ENCODE measurements at places on chromosomes 7 and 10.

GRCh38 chr10:44948642-44949041, 11.0 kb upstream of the RASSF4 start:
- no peak for DNase-seq

DNA sequence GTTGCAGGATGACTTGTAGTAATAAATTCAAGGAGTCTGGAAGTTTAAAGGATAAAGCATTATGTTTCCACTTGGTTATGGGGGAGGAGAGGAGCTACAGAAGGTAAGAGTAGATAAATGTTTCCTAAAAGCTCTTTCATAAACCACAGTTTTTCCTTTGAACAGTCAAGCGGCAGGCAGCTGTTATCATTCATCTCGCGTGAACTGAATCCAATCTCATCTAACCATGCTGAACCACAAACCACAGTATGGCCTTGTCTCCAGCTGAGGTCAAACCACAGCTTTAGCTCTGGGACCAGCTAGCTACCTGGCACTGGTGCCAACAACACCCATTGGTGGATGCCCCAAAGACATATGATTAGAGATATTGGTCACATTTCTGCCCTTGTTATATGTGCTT, 63.3 kb downstream of the NOC3L start:
- peak; percentile 92 for DNase-seq

DNA sequence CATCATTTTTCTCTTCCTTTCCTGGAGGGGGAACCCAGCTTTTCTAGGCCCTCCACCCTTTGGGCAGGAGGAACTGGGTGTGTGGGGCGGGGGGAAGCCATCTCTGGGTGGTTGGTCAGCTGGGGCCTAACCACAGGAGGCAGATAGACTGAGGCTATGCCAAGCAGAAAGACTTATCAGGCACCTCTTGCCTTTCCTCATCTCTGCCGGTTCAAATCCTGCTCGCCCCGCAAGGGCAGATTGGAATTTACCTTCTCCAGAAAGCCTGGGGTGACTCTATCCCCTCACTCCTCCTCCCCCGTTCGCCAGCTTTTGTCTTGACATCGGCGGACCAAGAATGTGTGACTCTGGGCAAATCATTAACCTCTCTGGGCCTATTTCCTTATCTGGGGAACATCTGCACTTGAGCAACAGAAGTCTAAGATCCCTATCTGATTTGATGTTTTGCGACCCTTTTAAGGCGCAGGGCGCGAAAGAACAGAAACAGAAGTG, 584 bp upstream of the GARS1 start:
- DNase-seq, result no peak

- peak; percentile 47 for DNase-seq
Measured at GRCh38 chr10:48981310-48981907, 41.8 kb upstream of the LRRC18 start.

- DNase-seq, result no peak
Measured at GRCh38 chr10:102628451-102628911, 15.8 kb upstream of the TRIM8 start.

DNA sequence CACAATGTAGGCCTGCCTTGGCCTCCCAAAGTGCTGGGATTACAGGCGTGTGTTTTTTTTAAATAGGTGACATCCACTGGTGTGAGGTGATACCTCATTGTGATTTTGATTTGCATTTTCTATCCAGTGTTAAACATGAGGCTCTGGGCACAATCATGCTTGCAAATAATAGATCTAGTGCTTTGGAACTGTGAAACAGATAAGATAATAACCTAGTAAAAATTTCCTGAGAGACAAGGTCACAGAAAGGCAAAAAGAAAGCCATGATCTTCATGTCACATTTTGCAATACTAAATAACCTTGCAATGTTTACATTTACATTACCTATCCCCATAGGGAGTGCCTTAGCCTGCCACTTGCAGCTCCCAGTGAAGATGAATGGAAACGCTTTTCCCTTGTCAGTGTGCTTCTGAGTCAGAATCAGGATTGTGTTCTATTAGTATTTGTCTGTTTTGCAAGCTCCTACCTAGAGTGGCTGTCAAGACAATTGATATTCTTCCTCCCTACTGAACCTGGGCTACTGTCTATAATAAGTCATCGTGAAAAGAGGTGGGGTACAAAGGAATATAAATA, 256.5 kb downstream of the PHTF2 start:
- no peak for DNase-seq

DNA sequence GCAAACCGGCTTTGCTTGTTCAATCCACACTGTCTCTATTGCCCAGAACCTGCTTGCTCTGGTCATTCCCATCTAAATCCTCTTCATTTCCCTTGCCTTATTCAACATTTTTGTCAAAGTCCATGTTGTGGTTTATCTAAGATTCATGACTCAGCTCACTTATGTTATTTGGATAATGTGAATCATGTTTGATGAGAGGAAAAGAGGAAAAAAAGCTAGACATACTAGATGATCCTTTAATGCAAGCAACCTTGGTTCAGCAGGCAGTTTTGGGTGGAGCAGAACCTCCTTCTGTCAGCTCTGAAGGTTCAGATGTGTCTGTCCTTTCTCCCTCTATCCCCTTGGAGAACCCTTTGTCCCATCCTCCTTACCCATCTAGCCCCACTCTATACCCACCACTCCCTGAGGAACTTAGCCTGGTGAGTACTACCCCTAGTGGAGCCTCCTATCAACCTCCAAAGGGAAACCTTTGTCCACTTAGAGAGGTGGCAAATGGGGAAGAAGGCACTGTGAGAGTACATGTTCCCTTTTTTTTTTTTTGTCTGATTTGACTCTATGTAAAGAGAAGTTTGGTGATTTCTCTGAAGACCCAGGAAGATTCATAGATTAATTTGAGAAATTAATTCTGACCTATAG, 2.1 kb upstream of the SAMD9L start:
- no peak for DNase-seq

DNA sequence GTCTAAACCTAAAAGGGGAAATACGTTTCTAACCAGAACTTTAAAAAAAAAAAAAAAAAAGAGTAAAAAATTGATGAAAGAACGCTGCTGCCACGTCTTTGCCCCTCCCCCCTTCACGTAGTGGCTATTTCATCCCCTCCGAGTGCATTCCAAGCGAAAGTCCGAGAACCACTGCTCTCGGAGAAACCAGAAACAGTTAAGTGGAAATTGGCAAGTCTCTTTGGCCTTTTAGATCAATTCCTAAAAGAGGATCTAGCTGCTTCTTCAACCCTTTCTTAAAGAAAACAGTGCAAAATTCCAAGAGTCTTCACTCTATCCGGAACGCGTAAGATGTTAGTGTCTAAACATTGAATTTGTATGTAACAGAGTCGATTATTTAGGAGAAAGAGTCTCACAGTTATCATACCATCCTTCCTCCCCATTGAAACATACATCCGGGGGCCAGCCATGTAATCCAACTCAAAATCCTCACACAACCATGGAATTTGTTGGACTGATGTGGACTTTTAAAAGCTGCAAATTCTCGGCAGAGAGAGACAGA, 1.1 kb downstream of the P4HA1 start:
- DNase-seq, result peak; percentile 46

GRCh38 chr7:117552660-117553059, 72.8 kb downstream of the CFTR start:
- DNase-seq, result no peak

GRCh38 chr7:54831644-54832095, 72.7 kb upstream of the SEC61G start:
- DNase-seq, result no peak

DNA sequence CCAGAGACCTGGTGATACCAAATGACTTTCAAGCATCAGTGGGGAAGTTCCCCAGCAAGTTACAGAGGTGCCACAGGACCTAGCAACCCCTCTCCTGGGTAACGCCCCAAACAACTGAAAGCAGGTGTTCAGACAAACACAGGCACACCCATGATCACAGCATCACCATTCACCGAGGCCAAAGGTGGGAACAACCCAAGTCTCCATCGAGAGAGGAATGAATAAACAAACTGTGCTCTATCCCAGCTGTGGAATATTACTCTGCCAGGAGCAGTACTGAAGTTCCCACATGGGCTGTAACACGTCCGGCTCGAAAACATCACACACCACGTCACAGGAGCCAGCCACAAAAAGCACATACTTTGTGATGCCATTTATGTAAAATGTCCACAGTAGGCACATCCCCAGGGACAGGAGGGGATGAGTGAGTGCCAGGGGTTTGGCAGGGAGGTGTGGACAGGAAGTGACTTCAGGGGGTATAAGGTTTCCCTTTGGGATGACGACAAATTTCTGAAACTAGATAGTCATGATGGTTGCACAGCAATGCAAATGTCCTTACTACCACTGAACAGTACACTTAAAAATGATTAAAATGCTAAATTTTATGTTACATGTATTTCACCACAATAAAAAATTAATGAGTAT, 222.8 kb downstream of the TNS3 start:
- no peak for DNase-seq

DNA sequence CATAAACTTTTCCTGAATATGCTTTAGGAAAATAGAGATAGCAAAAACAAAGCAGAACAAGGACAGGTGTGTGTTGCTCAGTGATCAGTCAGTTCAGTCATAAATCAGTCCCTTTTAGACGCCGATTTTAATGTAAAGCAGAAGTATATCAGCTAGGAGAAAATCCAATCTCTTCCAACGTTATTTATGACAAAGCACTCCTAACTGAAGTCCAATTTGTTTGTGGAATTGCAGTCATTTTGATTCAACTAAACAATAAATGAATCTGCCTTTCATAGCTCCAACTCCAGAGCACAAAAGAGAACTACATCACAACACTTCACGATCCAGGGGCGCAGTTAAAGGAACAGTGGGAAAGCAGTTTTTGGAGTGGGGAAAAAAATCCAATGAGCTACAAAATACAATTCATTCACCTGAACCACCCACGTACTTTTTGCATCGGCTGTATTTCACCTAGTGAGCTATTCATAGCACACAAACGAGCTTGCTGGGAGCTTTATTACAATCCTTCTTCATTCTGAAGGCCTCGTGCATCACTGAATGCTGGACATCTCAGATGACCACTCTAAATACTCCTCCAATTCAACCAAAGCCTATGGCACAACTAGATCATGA, 151.3 kb downstream of the LRRN3 start:
- no peak for DNase-seq

GRCh38 chr7:136687693-136688322, 180.6 kb upstream of the CHRM2 start:
- no peak for DNase-seq

DNA sequence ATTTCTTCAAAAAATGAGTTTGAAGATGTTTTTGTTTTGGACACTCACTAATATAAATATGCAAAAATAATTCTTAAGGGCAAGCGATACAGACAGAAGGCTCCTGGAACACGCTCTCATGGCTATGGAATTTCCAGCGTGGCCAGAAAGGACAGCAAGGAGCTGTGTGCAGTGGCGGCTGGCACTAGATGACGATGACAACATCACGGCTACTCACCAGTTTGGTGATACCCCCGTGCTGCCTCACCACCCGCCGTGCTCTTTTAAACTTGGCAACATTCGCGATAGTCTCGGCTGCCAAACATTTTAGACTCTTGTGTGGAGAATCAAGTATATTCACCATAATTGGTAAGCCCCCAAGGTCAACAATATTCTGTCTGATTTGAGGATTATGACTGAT, 54.9 kb downstream of the ODAD2 start:
- DNase-seq, result no peak

- no peak for DNase-seq
Measured at GRCh38 chr10:128174581-128175559, 48.6 kb upstream of the MKI67 start.

DNA sequence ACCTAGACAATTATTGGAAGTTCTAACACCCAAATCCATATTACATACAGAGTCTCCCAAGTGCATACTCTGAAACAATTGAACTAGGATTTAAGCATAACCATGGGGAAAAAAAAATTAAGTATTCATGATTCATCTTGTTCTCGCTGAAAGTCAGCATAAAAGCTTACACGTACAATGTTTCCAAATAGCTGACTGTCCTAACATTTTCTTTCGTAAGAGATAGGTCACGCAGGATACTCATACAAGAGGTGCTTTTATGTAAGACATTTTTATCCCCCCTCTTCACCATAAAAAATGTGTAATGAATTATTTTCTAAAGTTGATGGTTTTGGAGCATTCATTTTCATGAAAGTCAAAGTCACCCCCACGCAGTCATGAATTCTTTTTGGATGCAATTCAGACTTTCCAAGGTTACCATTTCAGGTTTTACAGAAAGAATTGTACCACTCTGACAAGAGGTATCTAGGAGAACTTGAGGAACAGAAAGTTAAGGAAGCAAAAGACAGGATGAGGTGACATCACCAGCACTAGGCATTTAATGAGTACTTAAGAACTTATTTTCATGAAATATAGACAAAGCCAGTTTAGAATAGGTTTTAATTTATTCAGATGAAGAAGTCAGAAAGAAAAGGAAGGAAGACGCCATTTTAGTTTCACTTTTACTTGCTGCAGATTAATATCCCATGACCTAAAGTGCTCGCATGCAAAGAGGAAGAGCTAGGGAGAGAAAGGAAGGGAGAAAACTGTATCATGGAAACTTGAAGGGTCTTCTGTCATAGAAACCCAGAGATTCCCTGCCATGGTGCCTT, 55.8 kb downstream of the TMEM26 start:
- DNase-seq, result peak; percentile 44

GRCh38 chr10:126977216-126977615, 72.0 kb downstream of the DOCK1 start:
- peak; percentile 85 for DNase-seq

- no peak for DNase-seq
Measured at GRCh38 chr7:148834605-148835004, 49.5 kb downstream of the EZH2 start.

DNA sequence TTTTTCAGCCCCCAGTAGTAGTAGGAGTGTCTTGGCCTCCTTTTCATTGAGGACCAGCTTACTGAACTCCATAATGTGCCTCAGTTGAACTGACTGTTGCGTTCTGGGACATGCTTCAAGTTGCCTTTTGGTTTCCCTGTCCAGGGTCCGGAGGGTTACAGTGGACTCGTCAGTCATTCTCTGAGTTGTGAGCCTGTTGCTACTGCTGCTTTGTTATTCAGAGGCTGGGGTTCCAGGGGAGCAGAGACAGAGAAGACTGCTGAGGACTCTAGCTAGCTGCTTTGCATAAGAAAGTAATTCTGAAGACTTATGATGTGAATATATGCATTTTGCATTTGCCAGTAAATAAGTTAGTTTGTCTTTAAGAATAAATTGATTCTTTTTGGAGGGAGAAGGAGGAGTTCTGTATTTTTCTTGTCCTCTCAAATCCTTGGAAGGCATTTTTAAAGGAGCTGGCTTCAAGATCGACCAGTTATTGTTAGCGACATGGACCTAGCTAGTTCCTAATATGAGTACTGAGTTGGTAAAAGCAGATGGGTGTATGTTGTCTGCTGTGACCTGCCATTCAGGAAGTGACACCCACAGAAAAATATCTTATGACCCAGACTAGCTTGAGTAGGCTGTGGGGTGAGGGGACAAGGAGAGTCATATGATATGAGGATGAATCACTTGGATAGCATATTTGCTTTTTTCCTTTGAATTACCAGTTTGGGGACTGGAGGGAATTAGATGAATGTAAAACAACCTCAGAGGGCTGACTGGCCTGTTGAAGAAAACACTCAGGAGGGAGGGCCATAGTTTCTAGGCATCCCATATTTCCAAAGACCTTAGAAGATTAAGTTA, 8.3 kb downstream of the PI4K2A start:
- peak; percentile 33 for DNase-seq

DNA sequence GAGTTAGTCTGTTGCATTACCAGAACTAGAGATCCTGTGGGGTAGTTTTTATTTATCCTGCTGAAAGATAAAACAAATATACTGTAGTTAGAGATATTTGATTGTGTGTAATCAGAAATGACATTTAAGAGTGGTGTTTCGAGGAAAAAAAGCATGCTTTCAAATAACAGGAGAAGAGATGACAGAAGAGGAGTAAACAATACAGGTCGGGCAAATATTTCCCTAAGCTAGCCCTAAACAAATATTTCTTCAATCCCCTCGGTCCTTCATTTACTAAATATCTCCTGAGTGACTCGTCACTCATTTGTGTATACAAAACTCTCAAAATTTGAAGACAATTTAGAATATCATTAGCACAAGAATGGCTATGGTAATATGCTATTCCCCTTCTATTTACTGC, 219.7 kb upstream of the FERD3L start:
- DNase-seq, result no peak

Measured in hematopoietic multipotent progenitor cell (in vitro differentiated cells).